ENCODE measurements at places on chromosomes 5 and 9.

- peak; percentile 15 for DNase-seq
Measured at GRCh38 chr5:134543820-134544614, 18.5 kb downstream of the JADE2 start.

DNA sequence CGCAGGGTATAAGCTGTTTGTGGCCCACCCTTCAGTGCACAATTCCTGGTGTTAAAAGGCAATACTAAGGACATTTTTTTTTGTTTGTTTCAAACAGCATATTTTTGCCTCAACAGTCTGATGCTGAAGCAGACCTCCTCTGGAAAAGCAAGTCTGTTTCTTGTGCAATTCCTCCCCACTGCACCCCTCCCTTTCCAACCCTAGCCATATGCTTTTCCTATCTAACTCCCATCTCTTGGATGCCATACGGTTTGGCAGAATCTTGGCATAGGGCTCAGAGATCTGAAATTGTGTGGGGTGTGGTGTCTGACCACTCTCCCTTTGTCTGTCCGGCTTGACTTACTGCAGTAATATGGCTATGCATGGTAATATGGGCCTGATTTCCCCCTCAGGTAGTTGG is 161.6 kb downstream of the TMEM38B start:
- no peak for DNase-seq

- DNase-seq, result no peak
Measured at GRCh38 chr5:55821731-55822512, 29.2 kb upstream of the IL31RA start.

- DNase-seq, result no peak
Measured at GRCh38 chr5:171505473-171506043, 86.1 kb downstream of the FGF18 start.

DNA sequence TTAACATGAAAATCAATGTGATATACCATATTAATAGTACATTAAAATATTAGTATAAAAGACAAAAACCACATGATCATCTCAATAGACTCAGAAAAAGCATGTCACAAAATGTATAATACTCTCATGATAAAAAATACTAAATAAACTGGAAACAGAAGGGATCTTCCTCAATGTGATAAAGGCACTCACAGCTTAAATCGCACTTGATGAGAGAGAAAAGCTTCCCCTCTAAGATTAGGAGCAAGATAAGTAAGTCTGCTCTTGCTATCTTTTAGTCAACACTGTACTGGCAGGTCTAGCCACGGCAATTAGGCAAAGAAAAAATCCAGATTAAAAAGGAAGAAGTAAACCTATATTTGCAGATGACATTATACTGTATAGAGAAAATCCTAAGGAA is 21.8 kb upstream of the MSH3 start:
- no peak for DNase-seq

- DNase-seq, result no peak
Measured at GRCh38 chr9:35905051-35905781, 786 bp upstream of the HRCT1 start.

DNA sequence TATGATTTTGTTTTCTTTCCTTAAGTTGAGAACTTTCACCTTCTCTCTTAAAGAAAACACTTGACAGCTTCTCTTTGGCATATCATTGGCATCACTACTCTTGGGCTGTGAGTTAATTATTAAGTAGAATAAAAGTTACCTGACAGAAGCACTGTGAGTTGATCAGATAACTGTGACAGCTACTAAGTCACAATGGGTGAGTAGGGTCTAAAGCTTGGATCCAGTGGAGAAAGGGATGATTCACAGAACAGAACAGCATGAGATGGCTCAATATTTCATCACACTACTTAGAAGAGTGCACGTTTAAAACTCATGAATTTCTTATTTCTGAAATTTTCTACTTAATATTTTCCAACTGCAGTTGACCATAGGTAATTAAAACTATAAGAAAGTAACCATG is 268.5 kb upstream of the NMUR2 start:
- no peak for DNase-seq

DNA sequence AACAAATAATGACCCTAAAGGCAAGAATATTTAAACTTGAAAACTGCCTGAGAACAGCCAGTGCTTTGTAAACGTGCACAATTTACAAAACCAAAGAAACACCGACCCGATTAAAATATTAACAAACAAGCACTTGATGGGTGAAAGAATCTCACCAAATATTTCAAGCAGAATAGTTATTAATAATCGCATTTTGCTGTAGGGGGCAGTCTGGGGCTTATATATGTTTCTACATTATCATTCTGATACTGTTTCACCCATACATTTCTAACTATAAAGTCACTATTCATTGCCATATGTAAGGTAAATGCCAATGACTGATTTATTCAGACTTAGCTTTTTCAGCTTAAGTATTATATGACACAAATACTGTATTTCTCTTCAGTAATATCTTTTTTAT is 37.7 kb downstream of the UBAP2 start:
- DNase-seq, result no peak

DNA sequence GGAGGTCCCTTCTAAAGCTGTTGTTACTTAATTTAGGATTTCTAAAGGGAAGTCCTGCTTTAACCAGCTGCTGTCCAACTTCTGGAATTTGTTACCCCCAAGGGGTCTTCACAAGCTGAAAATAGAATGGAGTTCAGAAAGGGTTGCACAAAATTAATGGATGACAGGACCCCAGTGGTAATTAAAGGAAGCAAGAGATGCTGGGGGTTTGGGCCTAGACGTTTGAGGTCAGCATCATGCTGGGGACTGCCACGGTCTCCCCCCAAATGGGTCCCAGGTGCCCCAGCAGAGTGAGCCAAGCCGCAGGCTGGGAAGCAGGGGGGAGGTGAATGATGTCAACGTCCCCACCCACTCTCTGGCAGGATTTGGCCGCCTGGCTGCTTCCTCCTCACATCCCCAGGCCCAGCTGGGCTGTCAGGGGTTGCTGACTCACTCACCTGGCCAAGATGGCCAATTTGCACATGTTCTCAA is 97.5 kb upstream of the ARAP3 start:
- DNase-seq, result no peak

- DNase-seq, result no peak
Measured at GRCh38 chr9:21252721-21253547, 13.1 kb upstream of the IFNA14 start.

DNA sequence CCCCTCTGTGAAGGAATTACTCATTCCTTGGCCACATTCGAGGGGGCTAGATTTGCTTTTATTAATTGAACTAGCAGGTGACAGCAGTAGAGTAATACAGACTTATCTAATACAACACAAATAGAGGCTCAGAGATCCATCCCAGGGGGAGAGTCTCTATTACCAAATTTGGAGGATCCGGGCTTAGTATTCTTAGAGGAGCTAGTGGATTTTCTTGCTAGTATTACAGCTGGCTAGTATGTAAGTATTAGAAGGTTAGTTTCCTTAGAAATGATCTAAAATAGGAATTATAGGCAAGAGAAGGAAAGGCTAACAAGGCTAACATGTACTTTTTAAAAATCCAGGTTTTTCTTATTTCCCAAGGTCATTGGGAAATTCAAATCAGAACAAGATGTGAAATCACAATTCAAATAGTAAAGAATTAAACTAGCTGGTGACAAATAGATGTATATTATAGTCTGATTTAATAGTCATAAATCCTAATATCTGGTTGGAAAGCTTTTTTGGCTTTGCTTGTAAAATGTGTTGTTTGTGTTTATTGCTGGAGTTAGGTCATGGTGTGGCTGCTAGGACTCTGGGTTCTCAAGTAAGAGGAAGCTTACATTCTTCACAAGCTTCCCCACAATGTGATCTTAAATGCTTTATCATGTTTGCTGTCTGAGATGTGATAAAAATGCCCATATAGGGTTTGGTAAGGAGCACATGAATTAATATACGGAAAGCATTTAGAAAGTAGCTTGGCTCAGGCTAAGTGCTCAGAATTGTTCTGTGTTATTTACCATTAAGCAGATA is 160.4 kb upstream of the MPDZ start:
- no peak for DNase-seq

DNA sequence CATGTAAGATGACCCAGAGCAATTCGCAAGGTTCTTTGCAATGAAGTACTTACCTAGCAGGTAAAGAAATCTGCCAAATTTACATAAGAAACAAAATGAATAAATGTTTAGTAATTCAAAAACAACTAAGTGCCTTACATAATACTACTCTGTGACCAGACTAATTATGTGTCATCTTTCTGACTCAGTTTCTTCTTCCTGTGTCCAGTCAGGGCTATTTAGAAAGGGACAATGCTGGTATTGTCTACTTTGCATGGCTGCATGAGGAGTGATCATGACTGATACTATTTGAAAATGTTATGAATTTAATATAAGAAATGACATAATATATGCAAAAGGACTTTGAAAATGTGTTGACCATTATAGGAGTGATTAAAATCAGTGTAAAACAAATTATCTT is 210.0 kb downstream of the TMEM161B start:
- no peak for DNase-seq

DNA sequence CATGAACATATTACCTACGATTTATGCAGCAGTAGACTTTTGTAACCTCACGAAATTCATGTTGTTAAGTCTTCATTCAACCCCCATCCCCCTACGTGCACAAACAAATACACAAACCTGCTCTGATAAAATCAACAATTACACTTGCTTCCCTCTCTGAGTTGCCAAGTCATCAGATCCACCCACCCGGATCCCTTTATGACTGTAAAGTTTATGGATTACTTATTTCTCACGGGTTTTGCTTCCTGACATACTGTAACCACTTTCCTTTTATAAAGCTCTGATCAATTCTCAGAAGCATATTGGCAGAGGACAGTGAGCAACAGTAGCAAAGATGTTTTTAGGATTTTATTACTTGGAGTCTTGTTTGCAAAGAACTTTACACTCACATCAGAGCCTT is 70.5 kb downstream of the MLLT3 start:
- no peak for DNase-seq

DNA sequence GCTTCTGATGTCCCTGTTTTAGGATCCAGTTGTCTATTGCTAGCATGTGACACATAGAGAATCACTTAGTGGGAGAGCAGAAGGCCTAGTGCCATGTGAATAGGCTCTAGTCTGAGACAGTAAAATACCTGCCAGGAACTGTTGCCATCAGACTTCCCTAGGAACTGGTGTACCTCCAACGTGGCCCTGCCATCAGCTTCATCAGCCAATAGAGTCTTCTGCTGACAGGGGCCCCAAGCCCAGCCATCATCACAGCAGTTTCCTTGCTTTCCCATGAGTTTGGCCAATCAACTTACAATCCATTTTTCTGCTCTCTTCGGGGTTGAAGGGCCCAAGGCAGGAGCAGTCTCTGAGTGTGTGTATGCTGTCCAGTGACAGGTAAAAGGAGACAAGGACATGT is 128.4 kb upstream of the ADRA1B start:
- no peak for DNase-seq

GRCh38 chr9:4669890-4670289 is 3.6 kb upstream of the SPATA6L start:
- no peak for DNase-seq

- DNase-seq, result no peak
Measured at GRCh38 chr5:91122651-91123050, 260.5 kb downstream of the ARRDC3 start.

DNA sequence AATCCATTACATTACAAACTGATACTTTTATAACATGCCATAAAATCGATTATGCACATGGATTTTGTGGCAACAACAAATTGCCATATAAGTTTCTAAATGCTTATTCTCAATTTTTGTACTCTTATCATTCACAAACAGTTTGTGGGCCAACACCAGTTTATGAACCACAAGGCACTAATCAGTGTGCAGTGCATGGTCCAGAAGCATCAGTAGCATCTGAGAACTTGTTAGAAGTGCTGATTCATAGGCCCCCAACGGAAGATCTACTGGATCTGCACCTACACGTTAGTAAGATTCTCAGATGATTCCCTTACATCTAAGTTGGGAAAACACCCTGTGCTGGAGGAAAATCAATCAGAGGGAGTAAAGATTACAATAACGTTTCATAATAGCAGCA is 242.8 kb downstream of the TRPM3 start:
- DNase-seq, result no peak

DNA sequence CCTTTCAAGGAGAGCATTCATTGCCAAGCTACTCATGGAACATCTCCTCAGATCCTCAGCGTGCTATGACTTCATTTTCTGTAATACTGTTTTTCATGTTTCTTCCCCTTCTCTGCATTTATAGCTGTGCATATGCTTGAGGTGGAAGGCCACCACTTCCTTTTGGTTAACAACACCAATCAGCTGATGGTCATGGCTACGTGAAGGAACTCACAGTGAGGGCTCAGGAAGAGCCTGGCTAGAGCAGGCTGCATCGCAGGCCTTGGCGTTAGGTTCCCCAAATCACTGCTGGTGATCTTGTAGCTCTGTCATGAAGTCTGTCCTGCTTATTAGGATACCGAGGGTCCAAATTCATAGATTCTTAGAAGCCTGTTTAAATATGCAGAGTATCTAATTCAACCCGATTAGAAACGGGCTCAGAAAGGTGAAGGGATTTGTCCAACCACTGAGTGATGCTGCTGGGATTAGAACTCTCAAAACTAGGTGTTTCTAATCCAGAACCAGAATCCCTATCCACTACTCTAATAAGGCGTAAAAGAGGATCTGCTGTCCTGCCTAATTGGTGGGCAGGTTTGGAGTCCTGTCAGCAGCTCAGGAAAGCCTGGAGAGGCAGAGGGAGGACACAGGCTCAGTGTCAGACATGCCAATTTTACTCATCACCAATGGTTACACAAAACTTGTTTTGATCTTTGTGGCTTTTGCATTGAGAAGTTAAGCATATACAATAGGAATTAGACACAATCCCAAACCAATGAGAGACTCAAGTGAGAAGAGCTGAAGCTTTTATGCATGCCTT is 7.5 kb downstream of the SYK start:
- no peak for DNase-seq

DNA sequence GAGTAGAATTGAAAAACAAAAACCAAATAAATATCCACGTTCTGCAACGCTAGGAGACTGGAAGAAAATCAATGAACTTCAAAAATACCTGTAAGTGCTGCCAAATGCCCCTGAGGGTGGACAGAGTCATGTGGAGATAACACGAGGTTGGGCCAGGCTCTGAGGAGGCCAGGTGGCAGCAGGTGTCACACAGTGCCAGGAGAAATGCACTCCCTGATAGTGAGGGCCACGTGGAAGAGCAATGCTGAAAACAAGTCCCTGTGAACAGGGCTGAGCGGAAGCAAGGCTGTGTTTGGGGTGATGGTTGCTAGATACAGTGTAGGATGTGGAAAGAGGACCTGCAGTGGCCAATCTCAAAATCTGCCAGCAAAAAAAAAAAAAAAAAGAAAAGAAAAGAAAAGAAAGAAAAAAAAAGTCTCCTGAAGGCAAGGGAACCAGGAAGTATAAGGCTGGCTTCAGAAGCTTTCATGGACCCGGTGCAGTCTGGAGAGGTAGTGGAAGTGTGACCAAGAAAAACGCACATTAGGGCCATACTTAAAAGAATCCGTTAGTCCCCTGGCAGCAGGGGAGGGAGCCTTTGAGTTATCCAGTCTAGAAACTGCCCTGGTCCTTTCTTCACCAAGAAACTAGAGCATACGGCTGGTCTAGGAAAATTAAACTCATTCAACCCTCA is 16.8 kb downstream of the C1QTNF3 start:
- DNase-seq, result no peak
